ENCODE measurements at places on chromosomes 4 and X. TPM values are rescaled to one million over a fixed set of nuclear protein-coding genes. Genes with fewer than 3 reads are reported as not detected.
A peak's percentile ranks its signal among the peaks of the same experiment; 100 is the strongest.

The EMD gene
- 63.4 TPM for polyA plus RNA-seq

The PCYT1B gene
- polyA plus RNA-seq, result 3.2 TPM

The AGTR2 gene
- polyA plus RNA-seq, result 80.3 TPM

DNA sequence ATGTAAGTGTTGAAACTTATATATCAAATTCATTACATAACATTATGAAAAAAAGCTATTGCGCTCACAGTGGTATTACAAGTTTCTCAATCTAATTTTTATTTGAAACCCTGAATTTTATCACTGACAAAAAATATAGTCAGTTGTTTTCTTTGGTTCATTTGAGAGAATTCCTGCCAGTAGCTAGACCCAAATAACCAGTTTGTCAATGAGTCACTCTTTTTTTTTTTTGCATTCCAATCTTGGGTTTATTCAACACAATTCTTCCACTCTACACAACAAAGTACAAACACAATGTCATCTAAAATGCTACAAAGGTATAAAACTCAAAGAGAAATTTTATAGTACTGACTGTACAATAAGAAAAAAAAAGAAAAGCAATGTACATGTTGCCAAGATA is 13.1 kb downstream of the HPF1 start:
- no peak for DNase-seq

DNA sequence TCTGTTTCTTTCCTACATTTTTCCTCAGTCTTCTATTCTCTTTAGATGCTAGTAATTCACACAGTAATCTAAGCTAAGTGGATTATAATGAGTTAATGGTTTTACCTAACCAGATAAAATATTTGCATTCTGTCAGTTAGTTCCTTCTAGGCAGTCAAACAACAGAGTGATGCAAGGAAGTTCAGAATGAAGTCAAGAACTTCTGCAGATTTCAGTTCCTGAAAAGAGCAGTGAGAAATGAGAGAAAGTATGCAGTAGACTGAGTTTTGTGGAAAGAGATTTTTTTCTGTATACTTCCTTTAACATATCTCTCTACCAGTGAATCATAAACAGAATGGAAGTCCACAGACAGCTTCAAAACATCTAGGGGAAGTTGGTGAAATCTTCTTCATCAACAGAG is 774.0 kb upstream of the POU3F4 start:
- no peak for DNase-seq

GRCh38 chr4:47031751-47032404 is 511 bp downstream of the GABRB1 start:
- DNase-seq, result no peak

The ENOPH1 gene
- polyA plus RNA-seq, result 73.6 TPM

DNA sequence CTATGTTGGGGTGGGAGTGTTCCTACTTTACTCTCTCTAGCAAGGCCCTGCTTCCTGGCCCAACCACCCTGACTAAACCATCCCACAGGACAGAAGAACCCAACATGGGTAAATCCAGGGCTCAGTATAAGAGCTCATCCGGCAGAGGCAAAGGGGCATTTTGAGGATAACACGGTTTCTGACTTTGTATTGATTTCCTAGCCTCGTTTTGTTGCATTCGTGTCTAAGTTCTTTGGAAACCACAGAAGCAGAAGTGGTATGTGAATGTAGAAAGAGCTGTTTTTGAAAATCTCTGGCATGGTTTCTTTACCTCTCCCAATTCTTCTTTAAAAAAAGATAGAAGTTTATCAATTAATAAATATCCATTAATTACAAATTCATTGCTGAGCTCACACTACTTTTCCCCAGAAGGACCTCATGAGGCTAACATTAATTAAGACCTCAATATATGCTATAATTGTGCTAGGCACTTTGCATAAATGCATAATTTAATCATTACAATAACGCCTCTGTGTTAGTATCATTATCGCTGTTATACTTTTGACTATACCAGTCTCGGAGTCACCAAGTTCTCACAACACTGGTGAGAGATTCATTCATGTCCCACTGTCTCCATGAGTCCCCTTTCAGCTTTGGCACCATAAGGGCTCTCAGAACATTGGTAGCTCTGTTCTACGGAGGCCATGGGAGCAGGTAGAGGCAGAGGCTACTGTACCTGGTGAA is 5.8 kb upstream of the CLNK start:
- no peak for DNase-seq

The XAGE1B gene
- not detected for polyA plus RNA-seq

The PROM1 gene
- polyA plus RNA-seq, result 38.7 TPM

GRCh38 chr4:20627866-20628265 is 72.4 kb upstream of the PACRGL start:
- no peak for DNase-seq

DNA sequence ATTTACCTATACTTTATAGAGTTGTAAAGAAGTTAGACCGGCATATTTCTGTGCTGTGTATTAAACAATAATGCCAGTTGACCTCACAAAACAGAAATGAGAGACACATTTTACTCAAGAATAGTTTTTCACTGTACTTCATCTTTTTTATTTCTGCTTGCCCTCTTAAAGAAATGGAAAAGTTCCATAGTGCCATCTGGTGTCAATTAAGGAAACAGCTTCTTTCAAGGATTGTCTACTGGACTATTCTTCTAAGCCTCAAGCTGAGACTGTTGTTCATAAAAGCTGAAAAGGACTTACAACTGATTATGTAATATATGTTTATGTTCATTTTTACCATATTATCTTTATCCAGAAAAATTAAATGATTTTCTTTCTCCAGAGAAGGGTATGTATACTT is 1523.7 kb downstream of the ARAP2 start:
- peak; percentile 13 for DNase-seq

- no peak for DNase-seq
These were observed 30.7 kb downstream of the TSC22D3 start for GRCh38 chrX:107744868-107745267.

The ATP2B3 gene
- 0.17 TPM for polyA plus RNA-seq

The JCHAIN gene
- 1.1 TPM for polyA plus RNA-seq

- no peak for DNase-seq
These were observed 151.3 kb downstream of the DCLK2 start for GRCh38 chr4:150229520-150229919.

DNA sequence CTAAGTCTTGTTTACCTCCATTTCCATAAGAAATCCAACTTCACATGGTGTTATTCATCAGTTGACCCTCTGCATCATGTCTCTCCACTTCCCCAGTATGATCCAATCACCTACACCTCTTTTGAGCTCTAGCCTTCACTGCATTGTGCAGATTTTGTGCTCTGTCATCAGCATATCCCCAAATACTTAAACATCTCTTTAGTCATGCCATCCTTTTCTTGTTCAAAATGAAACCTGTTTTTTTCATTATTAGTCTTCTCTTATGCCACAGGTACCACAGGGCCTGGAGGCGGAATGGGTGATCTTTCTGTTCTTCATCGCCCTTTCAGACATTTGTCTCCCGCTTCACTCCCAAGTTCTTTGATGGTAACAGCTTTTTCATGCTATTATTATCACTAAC is 382.7 kb upstream of the GALNTL6 start:
- no peak for DNase-seq

- DNase-seq, result no peak
These were observed 7.1 kb downstream of the SLC49A3 start for GRCh38 chr4:681736-682451.

All from left renal cortex interstitium (tissue), 4 donors.